ENCODE measurements at places on chromosomes 1 and 21.

GRCh38 chr21:42668298-42668992 is 15.0 kb downstream of the PDE9A start:
- peak; percentile 19 for DNase-seq

DNA sequence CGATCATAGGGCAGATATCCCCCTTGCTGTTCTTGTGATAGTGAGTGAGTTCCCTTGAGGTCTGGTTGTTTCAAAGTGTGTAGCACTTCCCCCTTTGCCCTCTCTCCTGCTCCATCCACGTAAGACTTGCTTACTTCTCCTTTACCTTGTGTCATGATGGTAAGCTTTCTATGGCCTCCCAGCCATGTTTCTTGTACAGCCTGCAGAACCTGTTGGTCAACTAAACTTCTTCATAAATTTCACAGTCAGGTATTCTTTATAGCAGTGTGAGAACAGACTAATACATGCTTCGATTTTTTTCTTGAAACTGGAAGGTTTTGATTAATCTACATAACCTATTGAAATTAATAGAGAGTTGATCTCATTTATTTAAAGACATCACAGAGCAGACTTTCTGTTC is 302.5 kb upstream of the PBX1 start:
- no peak for DNase-seq

DNA sequence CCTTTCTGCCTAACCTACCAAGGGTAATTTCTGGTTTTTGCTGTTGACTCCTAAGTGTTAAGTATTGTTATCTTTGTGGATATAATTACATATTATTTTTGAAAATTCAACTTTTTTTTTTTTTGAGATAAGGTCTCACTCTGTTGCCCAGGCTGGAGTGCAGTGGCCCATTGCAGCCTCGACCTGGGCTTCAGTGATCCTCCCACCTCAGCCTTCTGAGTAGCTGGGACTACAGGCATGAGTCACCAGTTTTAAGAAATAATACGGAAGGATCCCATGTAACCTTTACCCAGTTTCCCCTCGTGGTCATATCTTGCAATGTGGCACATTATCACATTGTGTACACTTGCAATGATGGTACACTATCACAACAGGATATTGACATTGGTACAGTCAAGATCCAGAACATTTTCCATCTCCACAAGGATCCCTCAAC is 3.1 kb downstream of the CHD1L start:
- DNase-seq = no peak

DNA sequence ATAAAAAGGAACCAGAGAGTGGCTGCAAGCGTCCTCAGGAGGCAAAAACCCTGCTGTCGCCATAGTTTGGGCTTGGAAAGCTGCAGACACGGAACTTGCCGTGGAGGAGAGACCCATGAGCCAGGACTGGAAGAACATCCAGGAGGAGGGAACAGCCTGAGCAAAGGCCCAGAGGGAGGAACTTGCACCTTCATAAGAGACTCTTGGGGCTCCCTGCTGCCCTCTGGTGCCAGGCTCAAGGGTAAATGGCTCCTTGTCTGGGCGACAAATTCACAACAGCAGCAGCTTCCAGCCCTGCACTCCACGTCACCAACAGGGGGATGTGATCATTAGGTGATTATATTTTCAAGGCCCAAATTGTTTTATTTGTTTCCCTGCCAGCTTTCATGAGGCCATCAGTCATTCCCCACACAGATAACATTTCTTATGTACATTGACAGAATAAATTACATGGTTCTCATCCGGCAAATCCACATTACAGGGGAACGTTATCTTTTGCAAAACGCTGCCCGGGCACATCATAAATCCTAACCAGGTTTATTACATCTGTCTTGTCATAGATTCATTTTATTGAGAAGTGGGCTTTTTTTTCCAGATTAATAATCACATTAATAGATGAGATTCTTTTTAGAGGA is 143.0 kb upstream of the GRIK3 start:
- DNase-seq = no peak

GRCh38 chr1:37734629-37735591 is 30.0 kb downstream of the EPHA10 start:
- no peak for DNase-seq

- no peak for DNase-seq
Observed at GRCh38 chr1:98669355-98670296, 8.1 kb downstream of the SNX7 start.

DNA sequence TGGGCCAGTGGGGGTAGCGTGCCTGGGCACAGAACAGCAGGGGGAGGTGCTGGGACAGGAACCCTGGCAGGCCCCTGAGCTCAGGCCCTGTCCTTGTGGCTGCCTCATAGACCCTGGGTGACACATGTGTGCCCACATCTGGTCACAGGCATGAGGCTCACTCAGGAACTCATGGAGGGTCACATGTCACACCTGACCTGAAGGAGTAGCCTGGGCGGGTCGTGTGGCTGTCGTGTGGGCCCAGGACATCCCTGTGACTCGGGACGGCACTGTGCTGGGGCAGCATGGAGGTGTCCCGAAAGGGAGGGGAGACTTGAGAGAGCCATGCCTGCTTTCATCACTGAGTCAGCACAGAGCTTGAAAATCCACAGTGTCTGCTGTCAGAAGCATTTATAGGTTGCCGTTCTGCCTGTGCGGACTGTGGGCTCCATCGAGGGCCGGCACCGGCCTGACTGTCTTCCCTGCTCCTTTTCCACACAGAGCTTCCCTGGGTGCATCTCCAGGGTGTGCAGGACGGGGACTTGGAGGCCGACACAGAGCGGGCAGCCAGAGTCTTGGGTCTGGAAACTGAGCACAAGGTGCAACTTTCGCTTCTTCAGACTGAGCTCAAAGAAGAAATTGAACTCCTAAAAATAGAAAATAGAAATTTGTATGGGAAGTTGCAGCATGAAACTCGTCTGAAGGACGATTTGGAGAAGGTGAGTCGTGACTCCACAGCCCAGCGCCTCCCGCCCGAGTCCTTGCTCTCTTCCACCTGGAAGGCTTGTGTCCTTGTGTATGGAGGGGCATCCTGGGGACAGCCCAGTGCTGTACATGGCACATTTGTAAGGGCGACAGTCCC is 32.8 kb downstream of the PCNT start:
- no peak for DNase-seq

- DNase-seq = no peak
Observed at GRCh38 chr1:100277866-100278265, 11.8 kb downstream of the RTCA start.

GRCh38 chr1:3244025-3244926 is 175.3 kb downstream of the PRDM16 start:
- DNase-seq = peak; percentile 63

GRCh38 chr21:42190486-42190863 is 28.5 kb upstream of the ABCG1 start:
- DNase-seq = no peak

DNA sequence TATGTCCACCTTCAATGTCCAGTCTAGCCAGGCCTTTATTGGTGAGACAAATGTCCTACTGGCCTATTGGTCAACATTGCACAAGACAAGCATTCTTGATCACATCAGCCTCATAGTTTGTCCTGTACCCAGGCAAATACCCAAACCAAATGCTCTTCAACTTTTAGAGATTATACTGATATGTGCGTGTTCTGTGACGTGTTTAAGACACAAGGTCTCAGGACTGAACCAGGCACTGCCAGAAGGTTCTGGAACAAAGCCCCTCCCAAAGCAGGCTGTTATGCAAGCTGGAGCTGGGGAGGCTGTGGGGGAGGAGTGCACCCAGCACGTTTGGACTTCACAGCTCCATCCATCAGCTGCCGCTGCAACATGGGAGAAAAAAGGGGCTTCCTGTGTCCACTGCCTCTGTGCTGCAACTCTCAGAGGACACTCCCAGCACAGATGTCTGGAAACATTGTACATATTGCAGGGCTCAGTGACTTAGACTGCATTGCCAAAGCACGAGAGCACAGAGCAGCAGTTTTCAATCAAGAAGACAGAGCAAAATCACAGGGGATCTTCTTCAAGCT is 45.9 kb downstream of the NID1 start:
- peak; percentile 92 for DNase-seq

- DNase-seq = no peak
Observed at GRCh38 chr1:51575406-51576084, 41.3 kb upstream of the OSBPL9 start.

DNA sequence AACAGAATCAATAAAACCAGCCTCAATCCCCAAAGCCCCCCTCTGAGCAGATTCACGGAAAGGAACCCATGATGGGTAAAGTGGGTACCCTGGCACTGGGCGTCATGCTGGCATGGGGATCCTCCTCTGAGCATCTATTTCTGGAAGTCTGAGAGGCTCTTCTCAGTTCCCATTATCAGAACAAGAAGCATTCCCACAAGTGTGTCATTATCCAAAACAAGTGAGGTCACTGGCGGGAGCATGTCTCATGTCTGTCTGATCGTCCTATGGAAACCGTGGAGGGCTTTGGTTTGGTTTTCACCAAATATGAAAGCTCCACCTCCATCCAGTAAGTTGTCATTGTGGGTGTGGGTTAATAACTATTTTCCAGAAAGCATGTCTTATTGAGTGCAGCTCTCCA is 70.7 kb downstream of the PGM1 start:
- no peak for DNase-seq

DNA sequence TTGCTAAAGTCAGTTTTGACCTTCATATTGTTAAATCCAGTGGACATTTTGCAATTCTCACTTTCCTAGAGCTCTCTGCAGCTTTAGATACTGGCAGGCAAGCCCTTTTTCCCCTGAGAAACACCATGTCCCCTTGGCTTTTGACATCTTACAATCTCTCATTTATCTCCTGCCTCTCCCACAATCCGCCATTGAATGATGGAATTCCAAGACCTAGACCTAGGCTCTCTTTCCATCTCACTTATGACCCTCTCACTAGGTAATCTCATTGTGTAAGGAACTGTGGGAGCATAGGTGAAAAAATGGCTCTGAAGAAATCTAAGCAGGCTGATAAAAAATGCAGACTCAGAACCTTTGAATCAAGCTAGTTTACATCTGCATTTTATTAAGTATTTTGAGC is 2.0 kb downstream of the KYAT3 start:
- DNase-seq = no peak

GRCh38 chr1:89287181-89288050 is 14.8 kb upstream of the GBP5 start:
- no peak for DNase-seq

- DNase-seq = no peak
Observed at GRCh38 chr1:223844787-223845036, 1.0 kb downstream of the TP53BP2 start.

- DNase-seq = no peak
Observed at GRCh38 chr1:116165572-116165971, 54.4 kb downstream of the MAB21L3 start.

DNA sequence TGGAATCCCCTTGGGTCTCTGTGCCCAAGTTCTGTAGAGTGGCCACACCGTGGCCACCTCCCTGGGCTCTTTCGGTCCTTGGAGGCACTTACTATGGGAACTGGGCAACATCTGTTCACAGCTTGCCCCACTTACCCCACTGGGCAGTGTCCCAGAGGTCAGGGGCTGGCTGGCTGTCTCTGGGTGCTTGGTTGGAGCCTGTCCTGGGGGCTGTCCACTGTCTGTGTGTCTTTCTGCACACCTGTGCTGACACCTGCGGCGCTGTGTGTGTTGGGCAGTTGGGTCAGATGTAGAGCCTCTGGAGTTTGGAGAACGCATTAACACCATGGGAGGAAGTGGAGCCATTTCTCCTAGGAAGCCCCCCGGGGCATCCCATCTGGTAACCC is 1.3 kb upstream of the TMEM54 start:
- DNase-seq = no peak

DNA sequence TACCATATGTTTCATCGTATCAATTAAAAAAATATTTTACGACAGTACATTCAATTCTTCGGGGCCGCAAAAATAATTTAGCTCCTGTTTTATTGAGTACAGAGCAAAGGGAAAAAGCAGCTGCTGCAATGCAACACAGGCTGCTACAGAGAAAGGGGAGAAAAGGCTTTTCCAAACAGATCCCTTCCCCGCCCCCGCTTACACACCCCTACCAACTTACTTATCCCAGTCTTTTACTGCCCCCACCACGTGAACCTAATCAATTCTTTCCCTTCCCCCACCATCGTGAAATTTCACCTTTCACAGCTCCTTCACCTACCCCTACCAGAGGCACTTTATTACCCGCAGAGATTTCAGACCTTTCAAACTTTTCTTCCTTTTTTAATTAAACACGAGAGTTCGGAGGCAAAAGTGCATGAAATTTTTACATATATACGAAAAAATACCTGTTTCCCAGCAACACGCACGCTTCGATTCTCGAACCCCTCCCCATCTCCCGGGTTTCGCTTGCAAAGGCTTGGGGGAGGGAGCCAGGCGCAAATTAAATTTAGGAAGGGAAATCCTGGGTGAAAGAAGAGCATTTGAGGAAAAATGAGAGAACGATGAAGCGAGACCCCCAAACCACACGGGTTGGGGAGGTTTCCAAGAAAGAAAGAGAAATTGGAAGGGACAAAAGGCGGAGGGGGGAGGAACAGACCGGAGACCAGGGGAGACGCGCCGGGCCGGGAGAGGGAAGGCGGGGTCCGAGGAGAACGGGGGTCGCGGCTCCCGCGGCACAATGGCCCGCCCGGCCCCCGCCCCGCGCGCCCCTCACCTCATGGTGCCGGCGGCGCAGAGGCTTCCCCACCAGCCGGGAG is 823 bp downstream of the ENAH start:
- peak; percentile 49 for DNase-seq

- DNase-seq = no peak
Observed at GRCh38 chr1:121483961-121484424, 299.2 kb downstream of the SRGAP2C start.

GRCh38 chr21:45316871-45317397 is 29.2 kb upstream of the POFUT2 start:
- no peak for DNase-seq

GRCh38 chr1:175891783-175892309 is 148.5 kb upstream of the TNR start:
- DNase-seq = no peak

GRCh38 chr1:2930913-2931723 is 90.1 kb upstream of the ACTRT2 start:
- DNase-seq = no peak

GRCh38 chr21:44907225-44907965 is 13.3 kb downstream of the ITGB2 start:
- DNase-seq = no peak
